ENCODE measurements at places on chromosomes 5 and 9.

- no peak for DNase-seq
Measured at GRCh38 chr5:143085319-143085917, 315.2 kb downstream of the ARHGAP26 start.

DNA sequence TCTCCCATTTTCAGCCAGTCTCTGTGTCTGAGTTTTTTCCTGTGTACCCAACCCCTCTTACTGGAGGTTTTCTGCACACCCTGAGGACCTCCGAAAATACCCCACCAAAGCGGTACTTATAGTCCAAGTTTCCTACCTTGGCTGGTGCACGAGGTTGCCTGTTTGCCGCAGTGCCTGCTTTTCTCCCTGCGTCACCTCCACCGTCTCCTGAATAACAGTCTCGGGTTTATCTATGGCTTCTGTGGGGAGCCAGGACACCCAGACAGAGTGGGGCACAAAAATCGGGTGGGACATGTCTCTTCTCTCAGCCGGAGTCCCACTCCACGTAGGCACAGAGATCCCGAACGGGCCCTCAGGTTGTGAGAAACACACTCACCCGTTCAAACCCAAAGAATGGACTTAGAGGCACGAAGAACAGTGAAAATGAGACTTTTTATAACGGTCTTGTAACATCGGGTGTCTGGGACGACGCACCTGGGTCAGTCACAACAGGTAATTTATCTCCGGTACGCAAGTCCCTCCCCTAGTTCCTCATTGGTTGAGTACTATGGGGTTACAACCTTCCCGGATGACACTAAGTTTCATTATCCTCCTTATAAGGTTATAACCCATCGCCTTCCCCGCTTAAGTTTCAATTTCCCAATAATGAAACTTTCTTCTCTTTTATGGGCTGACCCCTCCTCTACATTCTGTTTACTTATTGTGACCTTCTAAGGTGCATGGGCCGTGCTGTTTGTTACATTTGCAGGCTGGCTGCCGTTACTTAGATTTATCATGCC lies 970.2 kb upstream of the COX7C start:
- no peak for DNase-seq

GRCh38 chr9:106883030-106883429 lies 20.1 kb downstream of the ZNF462 start:
- peak; percentile 40 for DNase-seq

DNA sequence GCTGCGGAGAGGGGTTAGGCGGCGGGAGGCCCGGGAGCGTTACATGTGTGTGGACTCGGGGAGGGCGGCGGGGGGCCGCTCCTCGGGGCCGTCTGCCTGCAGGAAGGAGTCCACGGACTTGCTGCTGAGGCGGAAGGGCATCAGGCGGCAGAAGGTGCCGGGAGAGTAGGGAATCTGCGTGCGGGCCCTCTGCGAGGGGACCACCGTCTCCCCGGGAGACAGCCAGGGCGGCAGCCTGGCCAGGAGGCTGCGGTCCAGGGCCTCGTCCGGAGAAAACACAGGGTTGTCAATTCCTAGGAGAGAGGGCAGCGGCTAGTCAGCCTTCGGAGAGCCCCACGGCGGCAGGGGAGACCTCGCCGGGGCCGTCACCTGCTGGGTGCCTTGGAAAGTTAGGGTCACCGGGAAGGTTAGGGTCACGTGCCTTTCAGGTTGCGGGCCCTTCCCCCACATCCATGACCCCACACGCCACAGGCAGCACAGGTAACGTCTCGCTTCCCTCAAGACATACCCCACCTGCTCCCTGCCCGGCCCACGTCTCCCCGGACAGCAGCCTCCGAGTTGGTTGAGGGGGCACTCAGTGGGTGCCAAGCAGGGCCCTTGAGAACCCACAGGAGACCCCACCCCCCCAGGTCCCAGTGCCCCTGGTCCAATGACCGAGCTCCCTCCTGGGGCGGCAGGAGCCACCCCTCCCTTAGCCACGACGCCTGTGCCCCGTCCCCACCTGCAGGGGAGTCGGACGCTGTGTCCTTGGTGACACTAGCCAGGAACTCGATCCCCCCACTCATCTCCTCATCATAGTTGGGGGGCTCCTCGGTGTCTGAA lies 32.1 kb downstream of the EXOC3 start:
- DNase-seq, result no peak

DNA sequence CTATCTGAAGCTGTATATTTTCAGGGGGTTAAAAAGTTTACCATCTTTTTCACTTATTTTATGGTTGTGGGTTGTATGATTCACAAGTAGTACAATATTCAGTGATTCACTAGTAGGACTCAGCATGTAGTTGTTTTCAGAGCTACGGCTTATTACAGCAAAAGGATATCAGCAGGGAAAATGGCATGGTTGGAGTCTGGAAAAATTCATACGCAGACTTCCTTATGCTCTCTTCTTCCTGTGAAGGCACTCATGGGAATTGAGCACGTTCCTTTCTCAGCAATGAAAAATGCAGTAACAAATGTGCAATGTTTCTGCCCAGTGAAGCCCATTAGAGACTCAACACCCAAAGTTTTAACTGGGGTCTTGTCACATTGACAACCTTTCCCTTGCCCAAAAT lies 250.5 kb downstream of the KCNN2 start:
- no peak for DNase-seq

DNA sequence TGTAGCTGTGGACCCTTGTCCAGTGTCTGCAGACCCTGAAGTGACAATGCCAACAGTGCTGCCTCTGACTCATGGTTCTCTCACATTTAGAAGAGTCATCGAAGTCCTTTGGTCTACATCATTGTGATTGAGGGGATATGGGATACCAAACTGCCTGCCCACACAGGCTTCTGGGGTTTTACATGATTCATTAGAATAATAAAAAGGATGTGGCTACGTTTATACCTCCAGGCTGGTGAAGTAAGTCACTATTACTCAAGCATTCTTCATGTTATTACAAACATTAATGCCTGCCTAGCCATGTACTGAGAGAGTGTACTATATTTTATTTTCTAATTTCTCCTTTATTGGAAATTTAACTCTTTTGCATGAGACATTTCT lies 365.7 kb downstream of the SPATA31D1 start:
- DNase-seq, result no peak

GRCh38 chr9:78808048-78808447 lies 511.1 kb downstream of the PSAT1 start:
- no peak for DNase-seq

DNA sequence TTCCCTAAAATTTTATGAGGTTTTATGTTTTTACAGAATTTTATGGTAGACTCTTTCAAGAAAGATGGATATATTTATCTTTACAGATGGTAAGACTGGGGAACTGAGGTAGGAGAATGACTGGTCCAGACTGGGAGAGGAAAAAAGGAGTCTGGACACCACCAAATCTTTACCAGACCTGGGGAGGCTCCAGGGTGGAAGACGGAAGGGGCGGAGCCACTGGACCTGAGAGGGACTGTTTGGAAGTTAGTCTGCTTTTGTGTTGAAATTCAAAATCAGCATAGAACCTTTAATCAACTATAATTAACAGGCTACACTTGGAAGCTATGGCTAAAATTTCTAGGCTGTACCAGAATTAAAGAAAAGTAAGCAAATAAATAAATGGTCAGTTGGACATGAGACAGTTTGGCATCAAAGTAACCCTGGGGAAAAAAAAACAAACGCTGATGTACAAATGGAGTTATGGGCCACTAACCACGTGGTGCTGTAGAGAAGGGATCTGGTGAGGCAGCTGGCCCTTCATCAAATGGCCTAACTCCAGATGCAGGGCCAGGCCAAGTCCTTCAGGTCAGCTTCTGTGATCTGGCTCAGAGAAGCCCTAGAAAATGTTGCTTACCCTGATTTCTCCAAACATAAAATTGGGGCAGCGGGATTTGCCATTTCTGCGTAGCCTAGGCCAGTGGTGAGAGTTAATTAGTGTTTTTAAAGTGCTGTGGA lies 155.1 kb downstream of the ARSB start:
- DNase-seq, result no peak
